Hematopoietic multipotent progenitor cell treated with erythropoietin and hydrocortisone succinate and interleukin-3 and kit ligand, for 4 days (in vitro differentiated cells): ENCODE measurements at places on chromosomes 5 and 9.

DNA sequence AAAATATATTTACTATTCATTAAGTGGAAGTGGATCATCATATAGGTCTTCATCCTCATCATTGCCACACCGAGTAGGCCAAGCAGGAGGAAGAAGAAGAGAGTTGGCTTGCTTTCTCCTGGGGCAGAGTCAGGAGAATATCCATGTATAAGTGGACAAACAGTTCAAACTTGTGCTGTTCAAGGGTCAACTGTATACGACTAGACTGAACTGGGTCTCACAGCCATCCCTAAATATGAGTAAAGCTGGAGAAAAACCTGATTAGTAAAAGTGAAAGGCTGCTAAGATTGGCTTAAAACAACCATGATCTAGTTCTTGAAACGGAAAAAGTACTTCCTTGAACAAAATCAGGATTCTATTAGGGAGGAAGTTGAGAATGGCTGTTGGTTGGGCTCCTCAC is 276.7 kb upstream of the ADRA1B start:
- no peak for DNase-seq

- DNase-seq: peak; percentile 75
Measured at GRCh38 chr9:100427366-100428263, 672 bp downstream of the MSANTD3 start.

GRCh38 chr5:72063219-72063819 is 44.0 kb upstream of the MAP1B start:
- DNase-seq: peak; percentile 64

GRCh38 chr5:109256486-109256885 is 153.3 kb downstream of the PJA2 start:
- peak; percentile 25 for DNase-seq

- peak; percentile 51 for DNase-seq
Measured at GRCh38 chr5:149265597-149265996, 6.1 kb upstream of the AFAP1L1 start.
